Muscle of leg (tissue), 16 donors: ENCODE measurements at places on chromosomes 12 and 14. TPM values are rescaled to one million over a fixed set of nuclear protein-coding genes. Genes with fewer than 3 reads are reported as not detected.
A peak's percentile ranks its signal among the peaks of the same experiment; 100 is the strongest.

DNA sequence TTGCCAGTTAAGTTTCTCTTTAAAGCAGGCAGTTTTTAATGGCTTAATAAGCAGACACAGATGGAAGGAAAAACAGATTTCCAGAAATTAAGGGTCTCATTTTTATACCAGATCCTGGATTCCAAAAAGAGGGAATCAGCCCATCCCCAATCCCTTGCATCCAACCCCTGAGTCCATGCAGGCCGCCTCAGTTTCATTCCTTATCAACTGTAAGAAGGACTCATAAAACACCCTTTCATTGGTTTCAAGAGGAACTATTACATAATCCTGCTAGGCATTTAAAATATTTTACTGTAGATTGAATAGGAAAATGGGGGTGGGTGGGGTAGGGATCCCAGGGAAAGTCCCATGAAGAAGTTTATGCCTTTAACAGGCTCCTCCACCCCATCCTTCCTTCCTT is 9.4 kb downstream of the CCDC184 start:
- peaks cover 7% of the 10 kb centered on the region for H3K4me1 ChIP-seq
- no peaks in the 10 kb centered on the region for H3K36me3 ChIP-seq
- H3K27me3 ChIP-seq: peaks cover 8% of the 10 kb centered on the region

DNA sequence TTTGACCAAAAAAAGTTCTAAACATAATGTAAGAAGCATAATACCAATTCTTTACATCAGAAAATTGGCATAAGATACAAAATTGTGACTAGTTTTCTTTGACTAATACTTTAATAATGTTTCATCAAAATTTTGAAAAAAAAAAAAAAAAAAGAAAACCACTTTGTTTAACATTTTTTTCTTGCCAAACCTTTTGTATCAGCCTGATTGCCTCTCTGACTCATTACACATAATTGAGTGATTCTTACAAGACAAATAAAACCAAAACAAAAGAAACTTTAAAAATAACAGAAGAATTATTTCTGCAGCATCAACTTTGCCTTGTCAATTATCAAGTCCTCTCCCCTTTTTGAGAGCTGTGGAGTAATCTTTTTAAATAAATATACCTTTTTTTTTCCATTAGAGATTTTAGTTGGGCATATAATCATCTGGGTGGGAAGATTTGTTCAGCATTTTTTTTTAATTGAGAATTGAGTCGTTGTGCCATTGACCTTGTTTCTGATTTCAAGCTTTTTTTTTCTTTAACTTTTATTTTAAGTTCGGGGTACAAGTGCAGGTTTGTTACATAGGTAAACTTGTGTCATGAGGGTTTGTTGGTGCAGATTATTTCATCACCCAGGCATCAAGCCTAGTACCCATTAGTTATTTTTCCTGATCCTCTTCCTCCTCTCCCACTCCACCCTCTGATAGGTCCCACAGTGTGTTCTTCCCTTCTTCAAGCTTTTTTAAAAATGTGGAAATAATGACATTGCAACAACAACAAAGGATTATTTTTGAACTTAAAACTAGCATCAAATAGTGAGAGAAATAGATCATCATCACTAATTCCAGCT is 45.8 kb upstream of the HMGA2 start:
- DNase-seq: no peak
- H3K27me3 ChIP-seq: no peaks in the 10 kb centered on the region
- no peaks in the 10 kb centered on the region for H3K36me3 ChIP-seq
- H3K4me1 ChIP-seq: no peaks in the 10 kb centered on the region
- no peak overlapping the region for H3K4me3 ChIP-seq
- H3K27ac ChIP-seq: no peak overlapping the region

GRCh38 chr12:104426926-104427546 is 29.7 kb upstream of the CHST11 start:
- no peak for DNase-seq
- H3K4me1 ChIP-seq: no peaks in the 10 kb centered on the region
- no peaks in the 10 kb centered on the region for H3K36me3 ChIP-seq
- peaks cover 5% of the 10 kb centered on the region for H3K27me3 ChIP-seq

The SLCO1B1 gene
- total RNA-seq: 0.04 TPM

DNA sequence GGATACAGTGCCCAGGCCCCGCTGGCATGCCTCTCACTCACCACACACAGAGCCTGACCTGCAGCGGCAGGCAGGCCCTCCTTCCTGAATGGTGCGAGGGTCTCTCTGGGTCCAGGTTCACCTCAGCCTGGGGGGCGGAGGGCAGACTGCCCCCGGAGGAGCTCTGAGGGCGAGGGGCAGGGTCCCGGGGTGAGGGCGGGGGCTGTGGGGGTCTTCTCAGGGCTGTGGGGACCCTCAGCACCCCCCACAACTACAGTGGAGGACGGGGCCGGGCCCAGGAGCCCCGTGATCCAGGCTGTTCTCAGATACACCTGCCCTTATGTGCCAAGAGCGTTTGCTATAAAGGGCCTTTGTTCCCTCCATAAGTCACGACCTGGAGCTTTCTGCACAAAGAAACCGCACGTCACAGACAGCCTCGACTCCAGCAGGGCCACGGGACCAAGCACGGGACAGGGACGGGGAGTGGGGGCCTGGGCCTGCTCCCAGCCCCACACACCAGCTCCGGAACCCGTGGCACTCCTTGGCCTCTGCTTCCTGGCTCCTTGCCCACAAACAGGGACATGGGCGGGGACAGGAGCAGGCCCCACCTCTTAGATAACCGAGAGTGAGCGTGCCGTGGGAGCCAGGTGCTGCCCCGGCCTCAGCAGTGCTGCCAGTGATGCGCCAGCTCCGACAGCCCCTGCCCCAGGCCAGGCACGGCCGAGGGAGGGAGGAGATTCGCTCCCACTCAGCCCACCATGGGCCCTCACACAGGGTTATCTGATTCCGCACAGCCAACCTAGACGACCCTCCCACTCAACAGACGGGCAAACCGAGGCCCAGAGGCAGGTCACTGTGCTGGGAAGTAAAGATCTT is 101.9 kb downstream of the RFLNA start:
- no peak for DNase-seq
- no peak overlapping the region for H3K27ac ChIP-seq
- no peak overlapping the region for H3K4me3 ChIP-seq
- H3K4me1 ChIP-seq: peaks cover 83% of the 10 kb centered on the region
- H3K36me3 ChIP-seq: peaks cover 91% of the 10 kb centered on the region

- H3K4me1 ChIP-seq: peaks cover 5% of the 10 kb centered on the region
- no peaks in the 10 kb centered on the region for H3K27me3 ChIP-seq
- DNase-seq: no peak
- no peak overlapping the region for H3K4me3 ChIP-seq
Measured at GRCh38 chr14:71143381-71144290, 236.4 kb downstream of the PCNX1 start.

- no peak for DNase-seq
- H3K27me3 ChIP-seq: no peaks in the 10 kb centered on the region
- H3K4me1 ChIP-seq: no peaks in the 10 kb centered on the region
- H3K4me3 ChIP-seq: no peak overlapping the region
- H3K27ac ChIP-seq: no peak overlapping the region
Measured at GRCh38 chr14:88688386-88688785, 104.4 kb downstream of the EML5 start.

The NABP2 gene
- 24.1 TPM for total RNA-seq

- no peak for DNase-seq
- no peaks in the 10 kb centered on the region for H3K36me3 ChIP-seq
- H3K27me3 ChIP-seq: no peaks in the 10 kb centered on the region
Measured at GRCh38 chr12:69610729-69611128, at the start of gene LRRC10. Gene LRRC10 (minus strand): TSS chr12:69610907. CDS start chr12:69610838, 69 bp downstream.

DNA sequence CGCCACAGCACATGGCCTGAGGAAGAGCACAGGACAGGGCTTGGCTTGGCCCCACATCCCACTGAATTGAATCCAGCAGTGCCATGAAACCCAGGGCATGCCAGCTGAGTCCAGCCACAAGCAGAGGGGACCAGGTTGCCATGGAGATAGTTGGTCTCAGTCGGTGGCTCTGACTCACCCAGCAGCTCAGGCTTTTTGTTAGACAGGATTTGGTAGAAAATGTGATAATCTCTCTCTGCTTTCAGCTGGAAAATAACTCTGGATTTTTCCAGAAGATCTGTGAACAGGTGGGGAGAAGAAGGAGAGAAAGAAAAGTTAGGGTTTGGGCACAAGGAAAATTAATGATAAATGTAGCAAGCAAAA is 4.8 kb downstream of the MYH7 start:
- H3K27me3 ChIP-seq: no peaks in the 10 kb centered on the region
- peak; percentile 58 for DNase-seq
- H3K4me3 ChIP-seq: no peak overlapping the region
- H3K36me3 ChIP-seq: peaks cover 6% of the 10 kb centered on the region
- peak overlapping the region; percentile 6 for H3K27ac ChIP-seq

The SIRT4 gene
- 6.3 TPM for total RNA-seq

The TAS2R8 gene
- 0.04 TPM for total RNA-seq

- no peaks in the 10 kb centered on the region for H3K27me3 ChIP-seq
- DNase-seq: peak; percentile 86
- H3K27ac ChIP-seq: no peak overlapping the region
Measured at GRCh38 chr12:12178559-12178958, 88.3 kb downstream of the LRP6 start.

The RTL1 gene
- 12.8 TPM for total RNA-seq

The CLEC2A gene
- not detected for total RNA-seq

The CIROP gene
- total RNA-seq: not detected

The CLEC4A gene
- 2.5 TPM for total RNA-seq

The LALBA gene
- total RNA-seq: not detected

- no peaks in the 10 kb centered on the region for H3K4me1 ChIP-seq
- no peak overlapping the region for H3K4me3 ChIP-seq
- no peak for DNase-seq
- H3K27me3 ChIP-seq: no peaks in the 10 kb centered on the region
Measured at GRCh38 chr14:105576525-105577088, 50.2 kb downstream of the TMEM121 start.

GRCh38 chr14:106129274-106129673 is 602.9 kb downstream of the TMEM121 start:
- DNase-seq: no peak
- H3K36me3 ChIP-seq: no peaks in the 10 kb centered on the region
- no peak overlapping the region for H3K4me3 ChIP-seq

- no peak overlapping the region for H3K27ac ChIP-seq
- H3K36me3 ChIP-seq: no peaks in the 10 kb centered on the region
- H3K4me3 ChIP-seq: no peak overlapping the region
- H3K27me3 ChIP-seq: no peaks in the 10 kb centered on the region
Measured at GRCh38 chr12:103333676-103334075, 162.1 kb downstream of the C12orf42 start.

The TBC1D30 gene
- total RNA-seq: 0.98 TPM

GRCh38 chr12:14700935-14701334 is 4.5 kb upstream of the GUCY2C start:
- no peaks in the 10 kb centered on the region for H3K4me1 ChIP-seq
- H3K36me3 ChIP-seq: no peaks in the 10 kb centered on the region

DNA sequence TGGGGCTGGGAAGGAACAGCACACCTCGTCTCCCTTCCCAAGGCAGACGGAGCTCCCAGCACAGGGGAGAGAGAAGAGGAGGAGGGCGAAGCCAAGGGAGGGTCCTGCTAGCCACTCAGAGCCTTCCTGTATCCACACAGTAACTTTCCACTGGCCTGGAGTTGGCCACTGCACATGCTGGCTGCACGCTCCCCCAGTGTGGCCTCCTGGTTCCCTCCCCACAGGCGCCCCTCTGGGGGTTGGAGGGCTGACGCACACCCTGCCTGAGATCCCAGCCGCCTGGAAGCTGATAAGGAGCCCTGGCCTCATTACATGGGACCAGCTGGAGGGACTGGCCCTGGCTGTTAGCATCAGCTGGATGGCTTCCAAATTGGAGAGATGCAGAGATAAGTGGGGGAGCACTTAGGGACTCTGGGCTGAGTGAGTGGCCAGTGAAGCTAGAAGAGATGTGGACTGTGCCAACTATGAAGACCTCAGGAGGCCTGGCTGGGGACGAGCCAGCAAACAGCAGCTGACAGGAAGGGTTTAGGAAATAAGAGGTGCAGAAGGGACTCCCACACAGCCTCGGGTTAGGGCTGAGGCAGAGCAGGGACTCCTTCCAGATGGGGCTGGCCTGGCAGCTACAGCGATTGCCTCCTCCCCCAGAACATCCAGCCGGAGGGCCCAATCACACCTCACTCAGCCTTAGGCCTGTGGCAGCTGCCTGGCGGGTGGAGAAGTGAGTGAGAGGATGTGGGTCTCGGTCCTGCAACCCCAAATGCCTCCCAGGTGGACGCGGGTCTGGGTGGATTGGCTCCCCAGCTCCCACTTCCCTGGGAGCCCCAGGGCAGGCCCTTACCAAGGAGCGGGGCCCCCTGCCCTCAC is 26.3 kb upstream of the BCDIN3D start:
- peak; percentile 96 for DNase-seq
- H3K27me3 ChIP-seq: peaks cover 2% of the 10 kb centered on the region
- H3K4me1 ChIP-seq: peaks cover 75% of the 10 kb centered on the region
- H3K27ac ChIP-seq: peak overlapping the region; percentile 77

DNA sequence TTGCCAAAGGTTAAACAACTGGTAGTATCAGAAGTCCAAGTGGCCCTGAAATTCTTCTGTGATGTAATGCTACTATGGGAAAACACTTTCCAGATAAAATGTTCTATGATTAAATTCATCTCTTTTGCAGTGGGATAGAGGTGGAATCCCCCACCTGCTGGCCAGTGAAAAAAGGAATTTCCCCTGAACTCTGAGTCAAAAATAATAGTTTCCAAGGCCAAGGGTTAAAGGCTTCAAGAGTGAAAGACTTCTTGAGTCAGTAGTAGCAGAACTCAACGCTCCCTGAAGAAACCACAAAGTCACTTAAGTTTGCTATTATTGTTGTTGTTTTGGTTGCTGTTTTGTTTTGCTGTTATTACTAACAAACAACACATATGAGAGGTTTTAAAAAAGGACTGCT is 330.8 kb downstream of the SOX5 start:
- no peaks in the 10 kb centered on the region for H3K36me3 ChIP-seq
- H3K27me3 ChIP-seq: no peaks in the 10 kb centered on the region
- H3K27ac ChIP-seq: no peak overlapping the region

- H3K27ac ChIP-seq: peak overlapping the region; percentile 63
- H3K4me1 ChIP-seq: peaks cover 10% of the 10 kb centered on the region
- DNase-seq: peak; percentile 58
Measured at GRCh38 chr14:53516261-53516774, 363.2 kb upstream of the DDHD1 start.

DNA sequence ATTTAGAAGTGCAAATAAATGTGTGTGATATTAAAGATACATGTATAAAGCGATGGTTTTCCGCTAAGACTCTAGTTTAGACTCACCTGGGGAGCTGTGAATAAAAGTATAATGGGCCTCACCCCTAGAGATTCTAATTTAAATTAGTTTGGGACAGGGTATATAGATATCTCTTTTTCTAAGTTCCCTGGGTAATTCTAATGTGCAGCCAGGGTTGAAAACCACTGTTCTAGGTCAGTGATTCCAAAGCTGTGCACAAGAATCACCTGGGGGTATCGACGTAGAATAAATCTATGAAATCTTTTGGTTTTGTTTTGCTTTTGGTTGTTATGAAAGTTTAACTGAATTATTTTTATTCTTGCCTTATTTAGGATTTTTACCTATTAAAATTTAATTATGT is 302.1 kb downstream of the KCNH5 start:
- H3K4me1 ChIP-seq: no peaks in the 10 kb centered on the region
- H3K27me3 ChIP-seq: no peaks in the 10 kb centered on the region
- H3K27ac ChIP-seq: no peak overlapping the region
- no peak for DNase-seq

- H3K4me1 ChIP-seq: peaks cover 31% of the 10 kb centered on the region
- H3K4me3 ChIP-seq: no peak overlapping the region
- no peak overlapping the region for H3K27ac ChIP-seq
- H3K27me3 ChIP-seq: peaks cover 9% of the 10 kb centered on the region
Measured at GRCh38 chr14:22887990-22888378, 5.0 kb downstream of the REM2 start.

GRCh38 chr12:132584429-132584828 is 26.0 kb downstream of the LRCOL1 start:
- peaks cover 5% of the 10 kb centered on the region for H3K4me1 ChIP-seq
- H3K27ac ChIP-seq: no peak overlapping the region
- peaks cover 8% of the 10 kb centered on the region for H3K36me3 ChIP-seq
- DNase-seq: no peak
- peaks cover 40% of the 10 kb centered on the region for H3K27me3 ChIP-seq
